ENCODE measurements at places on chromosomes 16 and 17.

- DNase-seq = no peak
Measured at GRCh38 chr16:86814256-86814655, 235.9 kb downstream of the FOXL1 start.

DNA sequence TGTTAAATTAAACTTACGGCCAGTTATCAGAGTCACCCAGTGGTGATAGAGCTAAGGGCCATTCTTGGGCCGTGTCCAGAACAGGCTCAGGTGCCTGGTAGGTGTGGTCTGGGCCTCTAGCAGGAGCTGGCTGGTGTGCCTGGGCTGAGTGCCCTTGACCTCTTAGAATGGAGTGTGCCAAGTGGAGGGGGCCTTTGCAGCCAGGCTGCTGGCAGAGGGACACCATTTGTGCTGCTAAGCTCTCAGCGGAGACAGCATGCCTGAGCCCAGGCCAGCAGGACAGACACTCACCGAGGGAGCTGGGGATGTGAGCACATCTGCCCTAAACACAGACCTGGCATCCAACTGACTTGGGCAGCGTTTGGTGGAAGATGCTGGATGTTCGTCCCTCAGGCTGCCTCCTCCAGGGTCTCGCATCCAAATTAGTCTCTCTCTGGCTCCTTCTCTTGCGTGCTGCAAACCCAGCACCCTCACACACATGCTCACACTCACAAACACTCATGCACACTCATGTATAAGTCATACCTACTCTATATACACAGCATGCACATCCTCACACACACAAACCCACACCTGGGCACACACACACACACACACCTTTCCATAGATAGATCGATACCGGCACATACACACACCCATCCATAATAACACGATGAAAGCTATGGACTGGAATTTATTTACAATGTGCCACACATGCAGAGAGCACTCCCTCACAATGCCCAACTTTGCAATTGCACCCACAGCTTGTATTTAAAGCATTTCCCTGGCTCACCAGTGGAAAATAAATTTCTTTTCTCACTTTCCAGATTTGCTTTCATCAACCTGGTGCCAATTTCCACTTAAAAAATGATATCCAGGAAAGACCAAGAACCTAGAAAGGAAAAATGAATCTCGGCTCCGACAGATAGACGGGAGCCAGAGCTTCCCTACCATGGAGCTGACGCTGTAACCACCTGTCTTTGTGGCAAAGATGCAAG, 33.6 kb upstream of the CDH5 start:
- DNase-seq = no peak

- no peak for DNase-seq
Measured at GRCh38 chr17:50262001-50262794, 12.1 kb upstream of the TMEM92 start.

DNA sequence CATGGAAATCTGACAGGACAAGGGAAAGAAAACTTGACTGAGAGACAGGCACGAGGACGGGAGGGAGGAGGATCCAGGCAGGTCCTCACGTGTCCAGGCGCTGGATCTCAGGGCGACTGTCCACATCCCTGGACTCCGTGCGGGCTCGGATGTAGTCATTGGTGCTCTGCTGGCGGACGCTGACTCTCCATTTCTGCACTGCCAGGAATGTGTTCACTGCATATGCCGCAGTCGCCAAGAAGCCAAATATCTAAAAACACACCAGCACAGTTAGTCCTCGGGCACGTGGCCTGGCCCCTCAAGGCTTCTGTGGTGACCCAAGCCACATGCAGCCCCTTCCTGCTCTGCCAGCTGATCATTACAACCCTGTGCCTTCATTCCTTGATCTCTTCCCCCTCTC, 17.5 kb downstream of the CMTM3 start:
- DNase-seq = no peak

GRCh38 chr16:11050944-11051343, 106.6 kb downstream of the CLEC16A start:
- DNase-seq = no peak

DNA sequence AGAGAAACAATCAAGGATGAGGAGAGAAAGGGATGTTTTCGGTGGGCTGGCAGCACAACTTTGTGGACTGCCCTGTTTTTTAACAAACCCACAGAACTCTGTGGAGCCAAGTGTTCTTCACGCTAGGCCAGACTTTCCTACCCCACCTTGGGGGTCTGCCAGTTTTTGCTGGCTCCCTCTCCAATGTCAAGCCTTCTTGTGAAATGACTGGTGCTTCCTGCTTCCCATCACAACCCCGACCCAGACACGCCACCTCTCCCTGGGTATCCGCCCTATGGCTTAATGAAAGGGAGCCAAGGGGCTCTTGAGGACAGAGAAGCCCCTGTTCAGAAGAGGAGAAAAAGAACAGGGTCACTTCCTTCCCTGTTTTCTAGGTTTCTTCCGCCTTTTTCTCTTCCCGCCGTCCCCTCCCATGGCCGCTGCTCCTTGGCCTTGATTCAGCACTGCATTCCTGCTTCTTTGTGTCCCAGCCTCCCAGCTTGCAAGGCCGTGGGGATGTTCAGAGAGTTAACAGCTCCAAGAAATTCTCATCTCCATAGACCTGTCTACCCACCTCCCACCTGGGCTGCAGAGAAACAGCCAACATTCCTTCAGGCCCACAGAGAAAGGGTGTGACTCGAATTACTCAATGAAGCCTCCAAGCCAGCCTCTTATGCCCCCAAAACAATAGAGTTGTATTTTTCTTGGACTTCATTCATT, 16.5 kb upstream of the SOX9 start:
- no peak for DNase-seq

DNA sequence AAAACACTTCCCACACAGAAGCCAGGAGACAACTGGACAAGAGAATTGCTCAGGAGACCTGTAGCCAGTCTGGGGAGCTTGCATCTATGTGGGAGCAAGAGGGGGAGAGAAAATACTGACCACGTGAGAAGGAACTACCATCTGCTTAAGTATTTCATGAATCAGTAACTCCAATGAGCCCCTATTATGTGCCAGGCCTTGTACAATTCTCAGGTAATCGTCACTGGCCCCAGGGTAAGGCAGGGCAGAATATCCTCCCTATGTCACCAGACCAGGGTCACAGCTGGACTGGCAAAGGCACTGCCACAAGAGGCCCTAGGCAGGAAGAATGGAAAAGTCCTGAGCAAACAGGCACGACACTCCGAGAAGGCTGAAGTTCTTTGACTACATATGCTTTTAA, 25.9 kb downstream of the USP7 start:
- no peak for DNase-seq

DNA sequence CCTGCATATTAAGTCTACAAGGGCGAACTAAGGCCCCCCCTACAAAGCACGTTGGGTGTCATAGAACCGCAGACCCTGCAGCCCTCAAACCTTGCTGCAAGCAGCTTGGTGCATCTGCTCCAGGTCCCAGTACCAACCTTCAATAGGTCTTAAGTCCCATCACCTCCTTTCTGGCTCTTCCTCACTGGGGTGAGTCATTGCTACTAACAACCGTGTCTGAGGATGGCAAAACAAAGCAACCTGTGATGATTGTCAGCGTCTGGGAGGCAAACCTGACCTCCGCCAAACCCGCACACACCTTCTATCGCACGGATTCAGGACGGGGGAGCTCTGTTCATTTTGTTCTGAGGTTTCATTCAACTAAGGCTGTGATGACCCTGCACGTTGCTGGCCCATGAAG, 138.9 kb downstream of the SLC39A11 start:
- no peak for DNase-seq

GRCh38 chr17:21176773-21177395, 37.1 kb downstream of the TMEM11 start:
- DNase-seq = no peak

DNA sequence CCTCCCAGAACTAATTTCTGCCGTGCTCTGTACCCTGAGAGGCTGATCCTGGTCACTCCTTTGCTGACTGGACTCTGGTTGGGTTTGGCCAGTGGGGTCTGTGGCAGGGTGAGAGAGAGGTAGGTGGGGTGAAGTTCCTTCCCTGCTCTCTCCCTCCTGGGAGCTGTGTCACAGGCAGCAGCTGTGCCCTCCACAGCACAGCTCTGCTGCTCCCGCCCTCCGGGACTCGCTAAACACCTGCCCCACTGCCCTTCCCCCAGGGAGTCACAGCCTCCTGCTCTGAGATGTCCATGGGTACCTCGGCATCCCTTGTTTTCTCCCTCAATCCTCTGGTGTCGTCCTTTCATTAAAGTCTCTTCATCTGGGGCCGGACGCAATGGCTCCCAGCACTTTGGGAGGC, 66.4 kb downstream of the SRCIN1 start:
- DNase-seq = no peak

DNA sequence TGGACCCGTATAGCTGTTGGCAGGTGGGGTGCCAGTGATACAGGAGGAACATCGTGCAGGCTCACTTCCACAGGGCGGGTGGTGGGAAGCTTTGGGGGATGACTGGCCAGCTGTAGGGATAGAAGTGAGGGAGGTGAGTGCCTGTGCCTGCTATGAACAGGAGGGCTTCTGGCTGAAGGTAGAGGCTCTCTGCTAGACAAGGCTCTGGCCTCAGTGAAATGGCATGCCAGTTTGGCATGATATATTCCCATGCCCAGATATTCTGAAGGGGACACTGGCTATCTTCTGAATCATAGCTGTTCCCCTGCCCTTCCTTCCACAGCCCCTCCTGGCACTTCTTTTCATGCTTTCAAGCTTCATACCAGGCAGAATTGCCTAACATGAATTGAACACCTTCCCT, 19.1 kb downstream of the PHAF1 start:
- DNase-seq = no peak

DNA sequence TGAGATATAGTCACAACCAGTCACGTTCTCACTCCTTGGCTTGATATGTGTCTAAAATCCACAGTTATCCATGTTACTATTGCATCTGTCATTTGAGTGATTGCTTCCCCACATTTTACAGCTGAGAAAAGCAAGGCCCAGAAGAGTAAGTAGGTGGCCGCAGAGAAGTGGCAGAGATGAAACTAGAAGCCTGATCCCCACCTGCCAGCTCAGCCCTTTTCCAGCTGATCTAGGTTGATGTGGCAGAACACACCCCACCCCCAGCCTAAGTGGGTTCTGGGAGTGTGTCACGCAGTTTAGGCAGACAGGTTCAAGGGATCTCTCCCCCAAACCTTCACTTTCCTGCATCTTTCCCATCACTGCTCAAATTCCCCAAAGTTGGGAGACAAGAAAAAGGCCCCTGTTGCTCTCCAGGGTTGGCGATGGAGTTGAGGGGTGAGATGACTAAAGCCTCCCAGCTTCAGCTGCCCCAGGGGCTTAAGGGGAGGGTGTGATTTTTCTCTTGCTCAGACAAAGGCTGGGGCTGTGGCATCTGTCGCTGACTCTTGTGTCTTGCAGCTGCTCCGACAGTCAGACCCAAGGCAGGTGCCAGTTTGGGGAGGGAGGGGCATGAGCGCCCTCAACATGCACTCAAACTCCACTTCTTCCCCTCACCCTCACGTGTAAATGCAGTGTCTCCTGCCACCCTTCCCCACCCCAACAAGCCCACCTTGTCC, 48.9 kb upstream of the LHX1 start:
- no peak for DNase-seq

DNA sequence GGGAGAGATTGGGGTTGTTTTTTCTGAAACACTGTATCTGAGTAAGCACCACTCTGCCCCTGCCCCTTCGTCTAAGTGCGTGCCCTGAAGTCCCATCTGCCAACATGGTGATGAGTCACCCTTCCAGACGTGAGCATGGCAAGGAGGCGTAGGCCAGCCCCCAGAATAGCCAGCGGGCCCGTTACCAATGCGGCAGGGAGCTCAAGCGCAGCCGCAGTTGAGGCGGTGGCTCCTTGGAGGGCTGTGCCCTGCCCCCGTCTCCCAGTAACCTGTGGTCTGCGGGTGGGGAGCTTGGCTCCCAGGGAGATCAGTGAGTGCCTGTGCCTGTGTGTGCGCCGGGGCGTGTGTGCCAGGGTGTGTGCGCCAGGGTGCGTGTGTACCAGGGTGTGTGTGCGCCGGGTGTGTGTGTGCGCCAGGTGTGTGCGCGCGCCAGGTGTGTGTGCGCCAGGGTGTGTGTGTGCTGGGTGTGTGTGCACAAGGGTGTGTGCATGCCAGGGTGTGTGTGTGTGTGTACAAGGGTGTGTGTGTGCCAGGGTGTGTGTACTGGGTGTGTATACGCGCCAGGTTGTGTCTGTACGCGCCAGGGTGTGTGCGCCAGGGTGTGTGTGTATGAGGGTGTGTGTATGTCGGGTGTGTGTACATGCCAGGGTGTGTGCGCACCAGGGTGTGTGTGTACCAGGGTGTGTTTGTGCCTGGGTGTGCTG, 98.6 kb upstream of the CHMP6 start:
- DNase-seq = no peak

GRCh38 chr17:64459284-64459747, 10.4 kb downstream of the MILR1 start:
- DNase-seq = peak; percentile 59

DNA sequence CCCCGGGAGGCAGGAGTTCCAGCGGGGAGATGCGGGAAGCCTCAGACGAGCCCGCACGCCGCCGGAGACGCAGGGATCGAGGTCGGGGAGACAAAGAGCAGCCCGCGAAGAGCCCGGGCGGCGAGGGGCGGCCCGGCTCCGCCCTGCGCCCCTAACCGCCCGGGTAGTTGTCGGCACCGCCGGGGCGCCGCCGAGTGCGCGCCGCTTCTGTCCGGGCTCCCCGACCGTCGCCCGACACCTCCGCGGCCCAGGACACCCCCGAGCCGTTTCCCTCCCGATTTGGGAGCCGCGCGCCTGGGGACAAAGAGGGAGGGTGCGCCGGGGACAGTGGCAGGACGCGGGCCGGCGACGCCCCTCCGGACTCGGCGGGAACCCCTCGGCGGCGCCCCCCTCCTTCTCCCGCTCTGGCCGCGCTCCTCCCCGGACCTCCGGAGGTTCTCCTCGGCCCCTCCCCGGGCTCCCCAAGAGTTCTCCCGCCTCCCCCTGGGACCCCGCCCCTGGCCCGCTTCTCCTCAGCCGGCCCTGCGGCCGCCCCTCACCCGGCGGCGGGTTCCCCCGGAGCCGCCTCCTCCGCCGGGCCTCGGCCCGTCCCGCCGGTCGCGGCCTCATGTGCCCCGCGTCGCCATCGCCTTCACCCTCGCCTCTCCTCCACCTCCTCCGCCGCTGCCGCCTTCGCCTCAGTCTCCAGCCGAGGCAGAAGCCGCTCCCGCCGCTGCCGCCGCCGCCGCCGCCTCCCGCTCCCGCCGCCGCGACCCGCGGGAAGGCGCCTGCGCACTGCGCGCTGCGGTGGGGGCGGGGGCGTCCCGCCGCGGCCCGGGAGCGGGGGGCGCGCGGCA, at the start of gene GJC1:
TSS of gene GJC1 (minus strand) at position 765 of the 836 bp plus-strand sequence. CDS start 24,470 bp downstream, outside the sequence.
- DNase-seq = no peak

- no peak for DNase-seq
Measured at GRCh38 chr17:29151567-29151966, 28.6 kb downstream of the MYO18A start.

- DNase-seq = no peak
Measured at GRCh38 chr17:17758941-17759563, 77.7 kb downstream of the SREBF1 start.

- no peak for DNase-seq
Measured at GRCh38 chr17:41544491-41544892, 16.4 kb upstream of the KRT19 start.

GRCh38 chr16:87844120-87844733, 25.1 kb downstream of the SLC7A5 start:
- no peak for DNase-seq

Measured in RKO (cell line).